Stimulated activated CD4-positive, alpha-beta T cell treated with anti-CD3 and anti-CD28 coated beads, Interleukin-2, amount 100 ng/mL, for 4 hours (primary cell): ENCODE measurements at places on chromosomes 3 and 15.

- DNase-seq: no peak
Observed at GRCh38 chr3:82078246-82078645, 316.8 kb upstream of the GBE1 start.

GRCh38 chr3:114484919-114485318 lies 191.1 kb downstream of the TIGIT start:
- DNase-seq: no peak

DNA sequence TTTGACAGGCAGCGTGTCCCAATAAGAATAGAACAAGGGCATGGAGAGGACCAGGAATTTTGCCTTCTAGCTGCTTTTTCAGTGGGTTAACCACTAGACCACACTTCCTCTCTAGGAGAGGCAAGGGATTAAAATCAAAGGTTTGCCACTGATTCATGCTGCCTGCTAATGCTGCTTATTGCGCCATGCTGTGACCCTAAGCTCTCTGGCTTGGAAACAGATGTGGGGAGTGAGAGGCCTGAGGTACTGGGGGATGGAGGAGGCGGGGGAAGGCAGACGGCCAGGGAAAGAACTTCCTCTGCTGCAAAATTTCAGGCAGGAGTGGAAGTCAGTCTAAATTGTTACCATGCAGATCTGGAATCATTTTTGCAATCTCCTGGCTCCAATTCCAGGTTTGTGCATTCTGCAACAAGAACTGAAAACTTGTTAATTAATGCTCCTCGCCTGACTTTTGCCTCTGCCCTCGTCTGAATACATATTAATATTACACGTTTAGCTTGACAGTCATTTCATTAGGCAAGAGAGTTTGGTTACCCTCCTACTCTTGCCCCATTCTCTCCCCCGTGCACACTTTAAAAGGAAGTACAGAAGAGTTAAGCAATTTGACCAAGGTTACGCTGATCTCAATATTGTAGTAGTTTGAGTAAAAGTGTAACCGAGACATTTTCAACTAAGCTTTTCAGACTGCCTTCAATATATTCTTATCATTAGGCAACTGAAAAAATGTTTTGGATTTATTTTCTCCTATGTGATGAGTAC lies 121.7 kb upstream of the SPRED1 start:
- DNase-seq: no peak

DNA sequence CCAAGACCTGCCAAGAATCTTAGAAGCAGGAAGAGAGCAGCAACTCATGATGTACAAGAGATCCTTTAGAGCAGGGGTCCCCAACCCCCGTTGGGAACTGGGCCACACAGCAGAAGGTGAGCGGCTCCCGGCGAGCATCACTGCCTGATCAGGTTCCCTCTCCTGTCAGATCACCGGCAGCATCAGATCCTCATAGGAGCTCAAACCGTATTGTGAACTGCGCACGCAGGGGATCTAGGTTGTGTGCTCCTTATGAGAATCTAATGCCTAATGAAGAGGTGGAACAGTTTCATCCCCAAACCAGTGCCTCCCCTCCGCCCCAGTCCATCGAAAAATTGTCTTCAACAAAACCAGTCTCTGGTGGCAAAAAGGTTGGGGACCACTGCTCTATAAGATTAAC lies 13.8 kb downstream of the SLC41A3 start:
- DNase-seq: no peak

- DNase-seq: no peak
Observed at GRCh38 chr3:10957976-10958749, 34.4 kb upstream of the SLC6A1 start.

GRCh38 chr3:110814170-110815007 lies 257.2 kb upstream of the NECTIN3 start:
- DNase-seq: no peak

DNA sequence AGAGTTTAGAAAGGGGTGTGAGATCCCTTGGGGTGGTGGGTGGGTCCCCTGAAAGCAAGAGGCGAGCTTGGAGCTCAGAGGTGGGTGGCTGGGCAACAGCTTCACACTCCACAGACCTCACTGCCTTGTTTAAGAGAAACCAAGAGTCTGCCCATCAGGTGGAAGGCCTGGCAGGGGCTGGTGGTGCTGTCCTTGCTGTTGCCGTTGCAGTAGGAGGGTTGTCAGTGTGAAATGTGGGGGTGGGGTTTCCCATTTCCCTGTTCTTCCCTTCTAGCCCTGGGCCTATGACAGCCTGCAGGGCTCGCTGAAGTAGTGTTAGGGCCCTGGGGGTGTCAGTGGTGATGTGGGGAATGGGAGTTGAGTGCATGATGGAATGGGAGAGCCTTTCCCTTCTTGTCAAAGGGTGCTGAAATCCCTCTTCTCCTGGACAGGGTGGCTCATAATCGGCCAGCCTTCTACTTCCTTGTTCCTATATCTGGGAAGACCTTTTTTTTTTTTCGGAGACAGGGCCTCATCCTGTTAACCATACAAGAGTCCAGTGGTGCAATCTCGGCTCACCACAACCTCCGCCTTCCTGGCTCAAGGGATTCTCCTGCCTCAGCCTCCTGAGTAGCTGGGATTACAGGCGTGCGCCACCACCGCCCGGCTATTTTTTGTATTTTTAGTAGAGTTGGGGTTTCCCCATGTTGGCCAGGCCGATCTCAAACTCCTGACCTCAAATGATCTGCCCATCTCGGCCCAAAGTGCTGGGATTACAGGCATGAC lies 4.3 kb downstream of the PLEKHO2 start:
- DNase-seq: no peak

DNA sequence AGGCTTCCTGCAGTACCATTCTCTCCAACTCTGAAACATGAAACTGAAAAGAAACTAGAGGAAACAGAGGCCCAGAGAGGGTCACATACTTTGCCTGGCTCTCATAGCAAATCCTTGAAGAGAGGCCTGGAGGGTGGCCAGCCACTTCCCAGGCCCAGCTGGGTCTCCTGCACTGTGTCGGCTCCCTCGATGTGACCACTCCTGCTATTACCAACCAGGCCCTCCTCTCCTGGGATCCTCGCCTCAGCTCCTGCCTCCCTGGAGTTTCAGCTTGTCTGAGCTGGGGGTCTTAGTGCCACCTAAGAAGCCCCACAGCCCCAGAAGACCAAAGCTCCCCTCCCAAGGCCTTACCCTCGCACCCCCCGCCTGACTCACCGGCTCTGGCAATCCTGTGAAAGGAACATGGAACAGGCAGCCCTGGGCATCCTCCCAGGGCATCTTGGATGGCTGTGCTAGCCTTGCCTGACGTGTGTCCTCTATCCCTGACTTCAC lies 4.6 kb downstream of the LOXL1 start:
- DNase-seq: no peak

- no peak for DNase-seq
Observed at GRCh38 chr15:61517776-61518175, 288.7 kb upstream of the RORA start.

DNA sequence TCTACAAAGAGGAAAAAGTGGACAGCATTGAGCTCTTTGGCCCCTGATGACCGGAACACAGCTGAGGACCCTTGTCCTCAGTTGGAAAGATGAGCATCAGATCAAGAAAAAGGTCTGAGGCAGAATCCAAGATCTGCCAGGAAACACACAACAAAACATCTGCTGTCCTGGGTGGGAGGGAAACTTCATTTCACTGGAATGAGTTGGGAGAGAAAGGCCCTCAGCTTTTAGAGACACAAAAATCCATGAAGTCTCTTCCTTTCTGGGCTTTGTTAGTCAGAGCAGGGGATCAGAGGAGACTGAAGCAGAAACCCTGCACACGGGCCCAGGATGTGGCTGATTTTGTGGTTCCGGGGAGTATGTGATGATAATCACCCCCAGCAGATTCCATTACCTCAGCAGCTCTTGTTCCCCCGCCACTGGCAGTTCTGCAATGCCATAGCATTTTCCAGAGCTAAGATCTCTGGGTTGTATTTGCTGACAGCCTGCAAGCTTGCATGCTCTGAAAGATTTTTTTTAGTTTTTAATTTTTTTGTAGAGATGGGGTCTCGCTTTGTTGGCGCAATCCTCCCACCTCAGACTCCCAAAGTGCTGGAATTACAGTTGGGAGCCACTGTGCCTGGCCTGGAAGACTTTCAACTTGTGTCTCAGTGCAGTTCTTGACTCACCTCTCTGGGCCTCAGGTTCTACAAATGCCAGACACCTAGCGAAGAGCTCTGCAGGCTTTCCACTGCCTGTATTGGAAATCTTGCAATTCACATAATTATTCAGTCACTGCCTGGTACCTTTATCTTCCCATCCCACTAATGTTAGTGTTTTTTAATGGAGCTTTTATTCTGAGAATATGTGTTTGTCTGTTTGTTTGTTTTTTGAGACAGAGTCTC lies 5.8 kb upstream of the TATDN2 start:
- DNase-seq: peak; percentile 78

GRCh38 chr3:18572809-18573208 lies 147.7 kb upstream of the SATB1 start:
- DNase-seq: no peak

- DNase-seq: no peak
Observed at GRCh38 chr3:36319680-36320079, 60.6 kb upstream of the STAC start.

- DNase-seq: no peak
Observed at GRCh38 chr3:54393150-54393549, 270.8 kb downstream of the CACNA2D3 start.

DNA sequence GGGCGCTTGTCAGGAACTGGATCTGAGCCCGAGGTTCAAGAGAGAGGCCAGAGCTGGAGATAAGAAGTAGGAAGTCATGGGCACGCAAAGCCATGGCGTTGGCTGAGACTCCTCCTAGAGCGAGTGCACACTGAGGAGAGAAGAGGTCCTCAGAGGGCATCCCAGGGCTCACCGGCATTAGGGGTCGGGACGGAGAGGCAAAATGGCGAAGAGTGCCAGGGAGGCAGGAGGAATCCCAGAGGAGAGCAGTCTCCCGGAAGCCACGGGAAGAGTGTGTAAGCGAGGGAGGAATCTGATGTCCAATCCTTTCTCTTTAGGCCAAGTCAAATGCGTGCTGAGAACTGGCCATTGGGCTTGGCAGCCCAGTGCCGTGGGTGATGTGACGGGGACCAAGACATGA lies 24.0 kb downstream of the EFCC1 start:
- no peak for DNase-seq

DNA sequence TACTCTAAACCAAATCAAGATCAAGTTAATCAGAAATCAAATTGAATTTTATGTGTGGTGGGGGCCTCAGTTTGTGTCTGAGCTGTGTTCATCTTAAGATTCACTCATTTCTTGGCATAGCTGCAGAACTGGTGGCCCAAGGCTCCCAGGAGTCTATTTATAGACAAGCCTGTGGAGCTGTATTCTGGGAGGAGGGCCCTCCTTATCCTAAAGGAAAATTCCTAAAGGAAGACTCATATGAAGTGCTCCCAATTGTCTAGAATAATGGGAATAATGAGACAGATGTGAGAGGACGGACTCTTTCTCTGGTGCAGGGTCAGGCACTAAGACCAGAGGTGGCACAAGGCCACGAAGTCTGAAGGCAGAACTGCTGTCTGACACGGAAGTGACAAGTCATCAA lies 38.9 kb downstream of the C3orf85 start:
- DNase-seq: no peak

GRCh38 chr15:70478251-70478990 lies 284.9 kb downstream of the UACA start:
- DNase-seq: no peak

- DNase-seq: no peak
Observed at GRCh38 chr15:34701536-34701935, 53.3 kb downstream of the GJD2 start.

DNA sequence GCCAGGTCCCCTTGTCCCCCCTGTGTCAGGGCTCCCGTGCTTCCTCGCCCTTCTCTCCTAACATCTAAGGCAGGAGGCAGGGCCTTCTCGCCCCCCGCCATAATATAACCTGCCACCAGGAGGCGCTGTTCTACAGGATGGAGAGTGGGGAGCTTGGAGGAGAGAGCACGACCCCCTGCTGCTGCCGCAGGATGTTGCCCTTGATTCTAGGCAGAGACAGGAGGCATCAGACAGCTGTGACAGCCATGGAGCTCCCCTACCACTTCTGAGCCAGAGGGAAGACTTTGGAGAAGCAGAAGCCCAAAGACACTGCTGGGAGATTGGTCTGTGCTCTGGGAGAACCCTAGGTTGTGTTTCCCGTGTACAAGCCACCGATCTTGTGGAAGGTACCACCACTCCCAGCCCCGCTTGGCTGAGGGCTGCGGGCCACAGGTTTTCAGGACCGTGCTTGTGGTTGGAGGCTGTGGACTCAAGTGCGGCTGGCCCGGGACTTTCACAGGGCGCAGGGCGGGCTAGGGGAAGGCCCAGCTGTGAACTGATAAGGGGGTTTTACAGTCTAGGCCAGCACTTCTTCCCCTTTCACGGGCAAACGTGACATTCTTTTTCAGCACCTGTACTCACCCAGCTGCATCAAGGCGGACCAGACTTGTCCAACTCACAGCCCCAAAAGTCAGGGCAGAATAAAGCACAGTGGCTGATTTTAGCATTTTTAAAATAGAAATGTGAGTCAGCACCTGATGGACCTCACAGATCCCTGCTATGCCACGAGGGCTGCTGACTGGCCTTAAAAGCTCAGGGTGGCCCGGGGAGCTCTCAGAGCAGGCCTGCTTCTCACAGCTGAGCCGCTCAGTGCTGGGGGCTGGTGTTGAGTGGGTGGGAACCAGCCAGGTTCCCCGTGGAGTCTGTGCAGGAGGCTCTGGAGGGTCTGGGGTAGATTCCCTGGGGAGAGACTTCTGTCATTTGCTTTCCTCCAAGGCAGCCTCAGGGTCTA lies 2.6 kb upstream of the TIGIT start:
- DNase-seq: peak; percentile 79
